ENCODE measurements at places on chromosomes 11 and 22. TPM values are rescaled to one million over a fixed set of nuclear protein-coding genes. Genes with fewer than 3 reads are reported as not detected.

Gene ANO3
- total RNA-seq: not detected

DNA sequence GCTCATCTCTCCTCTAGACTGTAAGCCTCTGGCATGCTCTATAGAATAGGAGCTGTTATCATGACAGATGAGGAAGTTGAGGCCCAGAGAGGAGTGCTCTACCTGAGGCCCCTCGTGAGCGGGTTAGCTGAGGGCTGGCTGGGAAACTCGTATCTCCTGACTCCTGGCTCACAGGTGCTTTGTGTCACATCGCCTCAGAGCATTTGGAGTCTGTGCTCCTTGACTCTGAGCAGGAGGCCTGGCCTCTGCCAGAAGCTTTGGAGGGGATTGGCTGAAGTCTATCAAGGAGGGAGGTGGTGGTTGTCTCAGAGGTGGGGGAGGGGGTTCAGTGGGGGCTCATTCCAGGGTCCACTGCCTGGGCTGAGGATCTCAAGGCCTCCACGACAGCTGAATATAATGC, 7.4 kb downstream of the KCNC1 start:
- no peak for DNase-seq

- no peak for DNase-seq
Measured at GRCh38 chr22:45218976-45219375, 21.7 kb downstream of the KIAA0930 start.

DNA sequence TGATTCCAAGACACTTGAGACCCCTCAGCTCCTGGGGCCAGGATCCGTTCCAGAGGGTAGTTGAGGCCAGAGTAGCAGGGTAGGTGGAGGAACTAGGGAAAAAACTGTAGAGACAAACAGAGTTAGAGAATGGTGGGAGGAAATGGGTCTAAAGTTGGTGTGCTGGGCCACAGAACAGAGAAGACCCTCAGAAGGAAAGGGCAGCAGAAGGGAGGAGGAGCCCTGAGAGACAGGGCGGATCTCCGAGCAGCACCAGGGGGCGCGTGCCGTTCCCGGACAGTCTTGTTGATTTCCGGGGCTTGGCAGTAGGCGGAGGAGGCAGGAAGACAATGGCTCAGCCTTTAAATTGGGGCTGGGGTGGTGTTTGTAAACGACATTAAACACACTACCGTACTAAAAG, 2.4 kb upstream of the CECR2 start:
- DNase-seq: peak; percentile 40

DNA sequence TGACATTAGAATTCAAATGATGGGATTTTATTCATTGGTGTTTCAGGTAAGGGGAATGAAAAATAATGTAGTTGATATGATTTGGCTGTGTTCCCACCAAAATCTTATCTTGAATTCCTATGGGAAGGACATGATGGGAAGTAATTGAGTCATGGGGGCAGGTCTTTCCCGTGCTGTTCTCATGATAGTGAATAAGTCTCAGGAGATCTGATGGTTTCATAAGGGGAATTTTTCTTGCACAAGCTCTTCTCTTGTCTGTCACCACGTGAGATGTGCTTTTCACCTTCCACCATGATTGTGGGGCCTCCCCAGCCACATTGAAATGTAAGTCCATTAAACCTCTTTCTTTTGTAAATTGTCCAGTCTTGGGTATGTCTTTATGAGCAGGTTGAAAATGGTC, 268.6 kb upstream of the CHORDC1 start:
- no peak for DNase-seq

- no peak for DNase-seq
Measured at GRCh38 chr11:73077454-73077853, 64.7 kb downstream of the FCHSD2 start.

DNA sequence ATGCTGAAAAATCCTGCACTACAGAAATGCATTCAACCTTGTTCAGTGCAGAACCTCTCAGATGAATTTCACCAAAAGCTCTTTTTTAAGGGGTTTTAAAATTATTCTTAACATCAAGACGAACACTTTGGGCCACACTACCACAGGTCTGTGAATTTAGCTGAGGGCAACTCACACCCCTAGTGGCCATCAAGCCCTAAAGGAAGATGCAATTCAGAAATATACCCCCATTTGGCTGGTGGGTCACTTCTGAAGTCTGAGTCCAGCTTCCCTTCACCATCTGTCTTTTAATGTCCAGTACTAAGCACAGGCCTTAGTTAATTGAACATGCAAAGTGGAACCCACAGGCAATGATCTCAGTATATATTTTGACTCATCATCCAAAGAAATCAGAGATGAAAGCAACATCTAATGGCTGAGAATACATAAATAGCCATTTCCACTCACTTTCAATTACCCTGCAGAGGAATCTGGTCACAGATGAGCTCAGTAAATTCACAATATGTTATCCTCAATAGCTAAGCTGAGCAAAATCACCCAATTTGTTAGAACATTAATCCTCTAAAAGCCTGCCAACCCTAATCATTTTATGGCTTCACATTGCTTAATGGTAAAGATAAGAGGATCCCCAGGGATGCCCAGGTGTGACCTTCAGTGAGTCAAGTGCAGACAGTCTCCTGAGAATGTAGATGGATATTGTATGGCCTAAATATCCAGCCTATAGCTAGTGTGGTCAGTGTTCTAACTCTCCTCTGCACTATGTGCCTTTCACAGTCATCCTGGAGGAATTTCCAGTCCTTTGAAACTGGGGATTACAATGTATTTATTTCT, 50.3 kb downstream of the FAM76B start:
- no peak for DNase-seq

DNA sequence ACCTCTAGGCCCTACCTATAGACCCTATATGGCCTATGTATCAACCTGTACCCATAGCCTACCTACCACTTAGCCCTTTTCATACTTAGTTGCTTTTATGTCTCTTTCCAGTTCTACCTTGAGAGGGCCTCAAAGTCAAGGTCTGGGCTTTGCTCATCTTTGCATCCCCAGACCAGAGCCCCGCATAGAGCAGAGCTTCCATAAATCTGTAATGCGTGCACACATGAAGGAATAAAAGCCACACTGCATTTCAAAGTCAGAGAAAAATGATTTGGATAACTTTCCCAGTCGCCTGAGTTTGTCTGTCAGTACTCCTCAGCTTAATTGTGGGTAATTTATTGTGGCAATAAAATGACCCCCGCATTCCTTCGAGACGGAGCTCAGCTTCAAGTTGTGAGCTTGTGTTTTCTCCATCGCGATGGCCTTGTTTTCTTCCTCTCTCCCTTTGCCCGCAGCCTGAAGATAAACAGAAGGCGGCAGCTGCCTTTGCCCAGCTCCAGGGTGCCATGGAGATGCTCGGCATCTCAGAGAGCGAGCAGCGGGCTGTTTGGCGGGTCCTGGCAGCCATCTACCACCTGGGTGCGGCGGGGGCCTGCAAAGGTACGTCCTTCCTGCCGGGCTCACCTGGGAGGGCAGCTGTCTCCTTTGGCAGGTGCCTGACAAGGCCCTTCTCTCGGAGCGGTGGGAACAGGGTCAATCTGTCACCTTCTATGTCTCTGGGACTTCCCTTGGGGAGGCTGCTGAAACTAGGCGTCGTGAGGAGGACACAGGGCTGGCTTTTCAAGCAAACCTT, 55.7 kb downstream of the MYO18B start:
- no peak for DNase-seq

Gene CARNS1
- 0.09 TPM for total RNA-seq

DNA sequence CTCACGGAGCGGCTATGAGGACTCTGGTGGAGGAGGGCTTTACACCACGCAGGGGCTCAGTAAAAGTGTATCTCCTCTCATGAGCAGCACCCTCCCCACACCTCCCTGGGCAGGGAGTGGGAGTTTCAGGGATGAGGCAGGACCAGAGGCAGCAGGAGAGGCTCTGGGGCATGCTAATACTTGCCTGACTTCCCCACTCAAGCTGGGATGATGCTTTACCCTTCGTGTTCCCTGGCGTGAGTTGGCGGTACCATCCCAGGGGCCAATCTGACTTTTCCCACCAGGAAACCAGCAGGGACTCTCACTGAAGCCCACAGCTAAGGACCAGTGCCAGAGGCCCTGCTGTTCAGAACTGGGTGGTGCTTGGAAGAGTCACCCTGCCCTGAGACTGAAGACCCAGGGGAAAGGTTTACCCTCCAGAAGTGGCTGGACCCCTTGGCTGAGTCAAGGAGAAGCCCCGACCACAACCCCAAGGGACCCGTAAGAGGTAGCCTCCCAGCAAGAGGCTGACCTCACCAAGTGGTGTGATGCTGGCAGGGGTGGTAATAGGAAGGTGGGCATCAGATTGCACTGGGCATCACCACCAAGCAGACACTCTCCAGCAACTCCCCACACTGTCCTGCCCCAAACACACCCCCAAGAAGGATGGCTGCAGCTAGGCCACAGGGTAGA, 65.6 kb downstream of the THAP12 start:
- DNase-seq: no peak

GRCh38 chr11:45409587-45409986, 123.4 kb upstream of the SYT13 start:
- DNase-seq: no peak

Gene CDC45
- 44.6 TPM for total RNA-seq

DNA sequence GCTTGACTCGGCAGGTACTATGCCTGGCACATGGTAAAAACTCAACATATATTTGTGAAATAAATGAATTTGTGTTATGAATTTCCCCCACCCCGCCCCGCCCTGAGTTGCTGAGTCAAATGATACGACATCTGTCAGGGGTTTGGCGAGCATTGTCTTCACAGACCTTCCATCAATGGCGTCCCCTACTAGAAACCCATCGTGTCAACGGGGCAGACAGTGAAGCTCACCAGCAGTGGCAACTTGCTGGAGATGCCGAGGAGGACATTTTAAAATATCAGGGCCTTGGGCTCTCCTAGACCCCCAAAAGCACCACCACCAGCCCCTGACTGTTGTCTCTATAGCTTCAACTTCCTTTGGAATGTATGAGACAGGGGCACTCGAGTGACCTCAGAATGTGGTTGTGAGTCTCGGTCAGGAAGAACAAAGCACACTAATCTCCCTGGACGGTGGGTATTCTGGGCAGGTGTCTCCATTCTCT, 761 bp upstream of the NXF1 start:
- DNase-seq: no peak

DNA sequence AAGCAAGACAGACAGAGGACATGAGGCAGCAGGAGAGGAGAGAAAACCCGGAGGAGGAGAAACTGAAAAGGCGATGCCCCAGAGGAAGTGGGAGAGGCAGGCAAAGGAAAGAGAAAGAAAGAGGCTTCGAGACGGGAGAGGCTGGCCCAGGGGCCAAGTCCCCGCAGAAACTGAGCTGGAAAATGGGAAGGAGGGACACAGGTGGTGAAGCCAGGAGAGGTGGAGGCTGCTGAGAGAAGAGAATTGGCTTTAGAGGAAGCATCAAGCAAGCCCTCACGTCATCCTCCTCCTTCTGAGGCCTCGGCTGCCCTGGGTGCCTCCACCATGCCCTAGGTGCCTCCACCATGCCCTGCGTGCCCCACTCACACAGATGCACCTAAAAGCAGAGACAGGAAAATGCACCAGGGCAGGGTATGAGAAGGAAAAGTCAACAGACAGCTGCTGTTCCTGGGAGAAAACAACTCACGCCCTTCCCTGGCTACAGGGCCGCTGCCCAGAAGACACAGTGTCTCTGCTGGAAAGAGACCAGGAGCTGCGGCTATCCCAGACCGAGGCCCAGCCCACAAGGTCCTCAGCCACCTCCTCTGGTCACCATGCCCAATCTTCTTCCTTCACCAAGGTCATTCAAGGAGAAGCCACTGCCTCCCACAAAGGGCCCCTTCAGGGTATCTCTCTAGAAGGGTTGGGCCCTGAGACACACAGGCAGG, 14.3 kb downstream of the FXYD6 start:
- DNase-seq: no peak

GRCh38 chr22:24367841-24368240, 59.6 kb upstream of the ADORA2A start:
- no peak for DNase-seq

Gene SLC22A25
- 0.16 TPM for total RNA-seq

DNA sequence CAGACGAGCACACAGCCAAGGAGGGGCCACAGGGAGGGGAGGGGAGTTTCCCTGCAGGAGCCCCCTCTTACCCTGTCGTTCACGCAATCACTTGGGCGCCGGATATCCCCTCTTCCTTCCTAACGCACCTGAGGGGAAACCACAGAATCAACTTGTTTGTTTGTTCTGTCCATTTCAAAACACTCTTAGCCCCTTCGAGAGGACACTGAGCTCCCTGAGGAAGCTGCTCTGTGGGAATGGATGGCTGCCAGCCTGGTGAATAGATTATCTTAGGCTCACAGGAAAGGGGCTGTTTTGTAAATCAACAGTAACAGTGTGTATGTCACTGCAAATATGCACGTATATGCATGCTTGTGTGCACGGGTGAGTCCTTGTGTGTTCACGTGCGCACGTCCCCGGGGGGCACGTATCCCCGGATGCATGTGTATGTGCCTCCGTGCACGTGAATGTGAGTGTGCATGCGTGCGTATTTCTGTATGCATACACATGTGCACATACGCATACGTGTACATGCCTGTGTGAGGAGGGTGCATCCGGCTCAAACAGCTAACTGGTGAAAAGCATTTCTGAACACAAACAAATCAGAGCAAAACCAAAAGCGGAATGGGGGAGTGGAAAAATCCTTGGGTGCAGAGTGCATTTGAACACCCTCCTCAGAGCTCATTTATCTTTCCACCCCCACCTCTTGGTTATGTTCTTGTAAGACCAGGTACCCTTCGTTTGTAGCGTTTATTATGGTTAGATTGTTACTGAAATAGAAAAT, 7.2 kb downstream of the ARSA start:
- DNase-seq: peak; percentile 81

DNA sequence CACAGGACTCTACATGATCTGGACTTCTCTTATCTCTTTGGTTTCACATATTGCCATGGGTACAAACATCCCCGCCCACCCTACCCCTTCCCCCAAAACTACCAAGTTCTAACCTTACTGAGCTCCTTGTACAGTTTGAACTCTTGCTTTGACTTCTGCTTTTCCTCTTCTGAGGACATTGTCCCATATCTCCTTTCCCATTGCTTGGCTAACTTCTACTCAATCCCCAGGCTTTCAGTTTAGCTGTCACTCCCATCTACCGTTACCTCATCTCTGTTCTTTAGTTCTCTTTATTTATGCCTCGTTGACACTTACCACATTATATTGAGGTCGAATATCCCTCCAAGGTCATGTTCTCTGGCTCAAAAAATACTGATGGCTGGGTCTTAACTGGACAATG, 393.5 kb upstream of the CADM1 start:
- no peak for DNase-seq

DNA sequence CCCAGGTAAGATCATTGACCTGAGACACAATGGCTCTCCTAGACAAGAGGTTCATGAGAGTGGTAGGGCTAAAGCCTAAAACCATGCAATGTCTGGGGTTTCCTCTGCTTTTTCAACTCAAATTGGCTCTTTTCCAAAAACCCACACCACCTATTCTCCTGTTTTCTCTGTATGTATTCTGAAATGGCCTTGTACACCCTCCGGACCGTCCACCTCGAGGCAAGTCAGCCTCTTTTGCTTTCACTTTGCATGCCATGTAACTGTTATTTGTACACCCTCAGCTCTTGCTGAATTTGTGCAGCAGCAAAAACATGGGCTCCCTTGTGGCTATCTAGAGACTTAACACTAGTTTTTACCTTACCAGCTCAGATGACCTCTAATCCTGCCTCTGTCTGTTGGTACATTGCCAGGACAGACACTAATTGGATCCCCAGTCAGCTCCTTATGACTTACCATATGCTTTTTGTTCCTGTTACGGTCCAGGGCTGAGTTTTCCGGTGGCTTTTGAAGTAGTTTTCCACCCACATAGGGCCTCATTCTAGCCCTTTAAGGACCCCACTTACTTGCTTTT, 288.0 kb downstream of the SBF2 start:
- no peak for DNase-seq

All from Caco-2 (cell line).